T-helper 17 cell (primary cell): ENCODE measurements at places on chromosomes 2 and 18.

GRCh38 chr18:67735506-67735905 is 219.0 kb upstream of the DSEL start:
- DNase-seq = no peak

DNA sequence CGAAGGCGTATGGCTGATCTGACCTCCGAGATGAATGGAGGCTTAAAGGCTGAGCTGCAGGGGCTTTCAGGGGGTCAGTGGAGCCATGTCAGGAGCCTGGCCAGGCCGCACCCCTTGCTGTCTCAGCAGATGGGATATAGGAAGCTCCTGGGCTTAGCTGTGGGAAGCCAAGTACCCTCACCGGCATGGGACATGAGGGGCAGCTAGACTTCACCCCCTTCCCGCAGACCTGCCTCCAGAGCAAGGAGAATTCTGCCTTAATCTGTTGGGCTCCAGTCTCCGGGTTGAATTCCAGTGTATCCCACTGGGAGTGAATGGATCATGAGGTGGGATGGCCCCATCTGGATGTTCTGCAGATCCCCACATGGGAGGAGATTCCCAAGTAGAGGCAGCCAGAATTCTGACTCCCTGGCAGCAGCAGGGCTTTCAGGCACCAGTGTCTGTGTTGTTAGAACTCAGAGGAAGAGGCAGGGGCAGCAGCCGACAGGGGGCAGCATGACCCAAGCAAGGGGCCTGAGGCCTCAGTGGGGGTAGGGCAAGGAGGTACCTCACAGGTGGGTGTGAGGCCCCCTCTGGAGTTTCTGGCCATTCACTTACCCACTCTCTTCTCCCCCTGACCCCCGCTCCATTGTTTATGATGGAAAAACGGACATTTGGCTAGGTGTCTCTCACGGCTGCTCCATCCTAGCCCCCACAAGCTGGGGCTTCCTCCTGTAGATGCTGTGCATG is 19.1 kb downstream of the CAPG start:
- peak; percentile 72 for DNase-seq

GRCh38 chr2:219369447-219369861 is 18.3 kb downstream of the DNPEP start:
- DNase-seq = no peak

DNA sequence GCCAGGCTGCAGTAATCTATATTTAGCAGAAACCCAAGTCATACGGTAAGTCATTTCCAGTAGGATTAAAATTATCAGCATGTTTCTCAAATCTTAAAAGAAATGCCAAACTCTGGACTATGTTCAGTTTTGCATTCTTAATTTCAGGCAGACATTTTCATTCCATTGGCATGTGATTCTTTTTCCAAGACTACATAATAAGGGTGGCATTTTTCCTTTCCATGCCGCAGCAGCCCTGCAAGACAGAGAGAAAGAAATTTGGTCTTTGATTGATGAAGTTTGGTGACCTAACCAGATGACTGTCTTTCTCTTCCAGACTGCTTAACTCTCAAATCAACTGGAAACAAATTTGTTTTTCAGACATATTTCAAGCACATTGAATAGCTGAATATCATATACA is 118.1 kb downstream of the FHOD3 start:
- DNase-seq = no peak

DNA sequence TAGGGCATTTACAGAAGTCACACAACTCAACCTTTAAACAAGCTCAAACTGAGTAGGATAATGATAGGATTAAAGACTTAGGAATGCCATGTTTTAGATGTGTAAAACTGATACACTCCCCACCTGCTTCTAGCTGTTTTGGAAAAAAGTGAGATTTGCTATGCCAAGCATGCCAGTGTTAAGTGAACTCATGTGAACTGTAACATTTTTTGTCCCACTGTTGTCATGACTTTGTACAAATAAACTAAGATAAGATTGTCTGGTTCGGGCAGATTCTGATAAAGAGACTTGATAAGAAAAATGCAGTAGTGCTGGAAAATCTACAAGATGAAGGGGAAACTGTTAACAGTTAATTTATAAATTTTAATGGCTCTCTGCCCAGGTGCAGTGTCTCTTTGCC is 66.5 kb downstream of the GLS start:
- no peak for DNase-seq

DNA sequence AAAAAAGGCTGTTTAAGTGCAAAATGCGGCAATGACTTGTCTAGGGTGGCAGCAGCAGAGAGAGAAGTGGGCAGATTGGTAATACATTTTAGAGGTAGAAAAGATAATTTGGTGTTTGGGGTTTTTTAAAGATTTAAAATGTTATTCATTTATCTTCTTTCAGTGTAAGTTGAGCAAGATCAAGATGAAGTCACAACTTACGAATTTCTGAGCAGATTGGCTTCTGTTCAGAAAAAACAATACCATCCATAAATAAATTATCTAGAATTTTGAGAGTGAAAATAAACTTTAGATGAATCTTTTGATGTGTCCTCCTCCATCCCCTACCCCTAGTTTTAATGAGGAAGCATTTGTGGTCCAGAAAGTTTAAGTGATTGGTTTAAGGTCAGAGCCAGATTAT is 47.9 kb upstream of the FAM171B start:
- no peak for DNase-seq

- DNase-seq = no peak
Observed at GRCh38 chr2:181947273-181947672, 38.4 kb upstream of the PPP1R1C start.

- no peak for DNase-seq
Observed at GRCh38 chr18:78771496-78772359, 207.9 kb upstream of the SALL3 start.

DNA sequence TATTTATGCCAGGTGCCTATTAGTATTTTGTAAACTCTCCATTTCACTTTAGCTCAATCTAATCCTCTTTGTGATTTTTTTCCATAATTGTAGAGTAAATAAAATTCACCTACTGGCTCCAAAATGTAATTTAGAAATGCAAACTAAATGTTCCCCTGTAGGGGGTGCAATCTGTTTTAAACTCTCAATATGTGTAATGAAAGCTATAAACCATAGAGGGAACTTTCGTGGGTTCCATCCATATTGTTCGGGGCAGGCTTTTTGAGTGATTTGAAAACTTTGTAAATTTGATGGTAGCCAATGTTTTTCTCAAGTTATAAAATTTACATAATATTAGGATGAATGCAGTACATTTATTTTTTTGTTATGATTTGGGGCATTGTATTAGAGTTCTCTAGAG is 49.4 kb downstream of the TSPYL6 start:
- no peak for DNase-seq

GRCh38 chr18:4986066-4986465 is 211.0 kb downstream of the AKAIN1 start:
- DNase-seq = no peak

GRCh38 chr18:42334931-42335330 is 379.9 kb downstream of the PIK3C3 start:
- DNase-seq = no peak

DNA sequence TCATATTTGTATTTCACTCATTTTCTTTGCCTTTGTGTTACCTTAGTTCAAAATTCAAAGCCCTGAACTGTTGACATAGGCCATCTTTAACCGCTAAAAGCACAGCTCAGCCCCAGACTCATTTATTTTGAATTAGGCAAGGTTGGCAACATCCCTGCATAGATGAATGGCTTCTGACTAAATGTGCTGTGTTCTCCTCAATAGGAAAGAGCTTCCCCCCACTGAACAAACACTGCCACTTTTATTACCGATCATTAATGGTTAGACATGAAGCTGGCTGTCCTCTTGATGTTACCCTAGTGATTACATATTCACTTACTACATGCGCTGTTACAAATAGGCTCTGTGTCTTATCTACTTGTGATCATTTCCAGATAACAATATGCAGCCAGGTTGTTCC is 170.7 kb downstream of the ADCYAP1 start:
- DNase-seq = no peak

GRCh38 chr2:221133941-221134340 is 438.2 kb downstream of the EPHA4 start:
- no peak for DNase-seq

GRCh38 chr2:44718431-44718830 is 223.1 kb upstream of the SIX3 start:
- DNase-seq = no peak

GRCh38 chr2:1682181-1682440 is 62.2 kb downstream of the PXDN start:
- no peak for DNase-seq

- DNase-seq = no peak
Observed at GRCh38 chr2:70091816-70092215, 4.5 kb downstream of the PCBP1 start.

GRCh38 chr2:66171530-66171929 is 263.4 kb upstream of the MEIS1 start:
- no peak for DNase-seq

DNA sequence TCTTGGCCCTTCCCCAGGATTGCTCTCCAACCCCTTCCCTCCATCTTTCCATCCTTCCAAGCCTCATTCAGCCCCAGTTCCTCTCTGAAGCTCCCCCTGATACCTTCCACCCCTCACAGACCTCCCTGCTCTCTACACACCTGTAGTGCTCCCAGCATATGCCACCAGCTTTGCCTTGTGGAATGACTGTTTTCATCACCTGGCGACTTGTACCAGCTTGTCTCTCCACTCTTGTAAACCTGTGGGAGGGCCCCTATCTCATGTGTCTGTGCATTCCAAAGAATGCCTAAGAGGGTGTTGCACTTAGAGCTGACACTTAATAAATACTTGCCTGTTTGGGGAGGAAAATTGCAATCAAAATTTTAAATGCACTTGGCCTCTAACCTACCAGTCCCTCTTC is 198.7 kb downstream of the BCL11A start:
- DNase-seq = no peak

GRCh38 chr18:46134920-46135675 is 30.9 kb downstream of the HAUS1 start:
- no peak for DNase-seq

GRCh38 chr2:110881908-110882307 is 149.5 kb downstream of the ACOXL start:
- DNase-seq = no peak

DNA sequence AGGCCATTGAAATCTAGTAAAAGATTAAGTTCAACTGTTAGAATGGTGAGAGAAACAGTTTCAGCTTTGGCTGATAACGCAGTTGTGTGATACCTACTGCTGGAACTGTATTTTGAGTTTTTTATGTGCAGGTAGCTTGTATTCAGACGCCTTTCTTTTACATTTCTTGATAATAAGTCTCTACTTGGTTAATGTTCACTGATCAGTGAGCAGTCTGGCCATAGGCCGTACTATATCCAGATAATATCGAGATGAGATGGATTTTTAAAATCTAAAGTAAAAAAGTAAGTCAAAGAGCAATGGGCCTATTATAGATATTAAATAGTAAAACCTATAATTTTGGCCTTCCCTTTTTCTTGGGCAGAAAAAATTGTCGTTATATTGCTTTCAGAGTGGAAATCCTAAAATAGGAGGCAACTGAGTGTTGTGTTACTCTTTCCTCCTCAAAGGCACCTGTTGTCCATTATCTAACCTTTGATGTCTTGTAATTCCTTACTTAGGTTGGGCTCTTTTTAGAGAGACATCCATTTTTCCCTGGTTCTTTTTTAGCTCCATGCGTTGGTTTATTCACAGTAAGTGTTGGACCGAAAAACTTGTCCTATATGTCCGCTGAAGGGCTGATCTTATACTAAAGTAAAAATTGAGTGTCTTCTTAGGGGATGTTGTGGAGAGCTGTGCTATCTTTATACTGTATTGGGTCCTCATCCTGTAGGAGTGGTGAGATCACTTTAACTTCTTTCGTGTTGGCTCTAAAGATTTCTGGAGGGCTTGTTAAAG is 1.7 kb downstream of the EML4 start:
- DNase-seq = no peak

DNA sequence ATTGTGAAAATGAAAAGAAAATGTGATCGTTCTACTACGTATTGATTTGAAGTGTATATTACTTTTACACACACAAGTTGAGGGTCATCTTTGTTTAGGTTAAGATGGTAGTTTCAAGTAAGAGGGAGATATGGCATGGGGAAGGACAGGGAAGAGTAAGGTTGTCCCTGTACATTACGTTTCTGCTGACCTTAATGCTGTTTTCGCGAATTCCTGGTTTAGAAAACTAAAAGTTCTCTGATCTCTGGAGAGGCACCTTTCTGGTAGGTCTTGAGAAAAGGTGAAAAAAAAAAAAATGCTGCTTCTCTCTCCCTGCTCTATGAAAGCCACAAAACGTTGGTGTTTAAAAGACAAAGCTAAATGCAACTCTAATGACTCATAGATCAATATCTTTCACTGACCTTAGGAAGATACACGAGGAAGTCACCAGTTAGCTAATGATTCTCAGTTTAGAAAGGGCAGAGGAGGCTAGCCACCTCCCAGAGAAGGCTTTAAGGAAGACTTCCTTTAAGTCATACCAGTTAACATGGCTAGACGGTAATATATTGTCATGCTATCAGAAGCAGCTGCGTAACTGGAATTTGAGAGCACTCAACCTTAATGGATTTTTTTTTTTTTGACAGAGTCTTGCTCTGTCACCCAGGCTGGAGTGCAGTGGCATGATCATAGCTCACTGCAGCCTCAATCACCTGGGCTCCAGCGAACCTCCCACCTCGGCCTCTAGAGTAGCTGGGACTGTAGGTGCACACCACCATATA is 13.2 kb downstream of the TXNDC2 start:
- DNase-seq = no peak

GRCh38 chr18:33201509-33201926 is 239.0 kb downstream of the CCDC178 start:
- DNase-seq = no peak

- no peak for DNase-seq
Observed at GRCh38 chr2:128726911-128727310, 408.2 kb upstream of the HS6ST1 start.

DNA sequence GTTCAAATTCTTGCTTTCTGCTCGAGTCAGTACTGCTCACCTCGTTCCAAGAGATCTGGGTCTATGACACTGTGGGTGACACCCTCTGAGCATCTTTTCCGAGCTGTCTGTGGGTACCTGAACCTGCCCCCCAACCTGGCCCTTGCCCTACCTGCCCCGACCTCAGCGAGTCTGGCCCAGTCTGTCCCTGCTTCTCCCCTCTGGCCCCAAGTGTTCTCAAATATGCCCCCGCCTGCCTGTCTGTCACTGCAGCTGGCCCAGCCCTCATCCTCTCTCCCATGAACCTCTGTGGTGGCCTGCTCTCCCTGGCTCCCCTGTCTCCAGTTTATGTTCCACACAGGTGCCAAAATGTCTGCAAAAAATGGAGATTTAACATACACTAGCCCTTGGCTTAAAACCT is 11.8 kb downstream of the IL1R1 start:
- DNase-seq = no peak

- no peak for DNase-seq
Observed at GRCh38 chr18:46693996-46694395, 37.0 kb upstream of the LOXHD1 start.

DNA sequence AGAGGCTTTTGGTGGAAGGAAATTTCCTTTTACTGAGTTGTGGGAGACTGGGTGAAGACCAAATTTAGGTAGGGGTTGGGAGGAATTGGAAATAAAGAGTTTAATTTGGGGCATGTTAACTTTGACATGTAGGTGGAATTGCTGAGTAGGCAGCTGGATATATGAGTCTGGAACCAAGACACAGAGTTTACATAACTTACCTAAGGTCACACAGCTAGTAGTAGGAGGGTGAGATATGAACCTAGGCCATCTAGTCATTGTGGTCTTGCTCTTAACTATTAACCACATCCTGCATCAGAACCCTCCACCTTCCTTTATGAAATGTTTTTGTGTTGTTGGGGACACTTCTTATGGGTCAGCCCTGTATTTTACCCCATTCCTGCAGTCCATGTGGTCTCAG is 113.1 kb downstream of the ICOS start:
- DNase-seq = no peak
